B cell (primary cell): ENCODE measurements at places on chromosomes 1 and 21. TPM values are rescaled to one million over a fixed set of nuclear protein-coding genes. Genes with fewer than 3 reads are reported as not detected.

- no peak for DNase-seq
- H3K4me3 ChIP-seq: no peak overlapping the region
- no peaks in the 10 kb centered on the region for H3K36me3 ChIP-seq
- no peaks in the 10 kb centered on the region for H3K4me1 ChIP-seq
- no peaks in the 10 kb centered on the region for H3K27me3 ChIP-seq
Observed at GRCh38 chr1:116853680-116854402, 55.9 kb upstream of the PTGFRN start.

GRCh38 chr1:183910845-183911244 lies 105.9 kb downstream of the RGL1 start:
- no peak for DNase-seq
- H3K4me1 ChIP-seq: peaks cover 25% of the 10 kb centered on the region
- H3K27ac ChIP-seq: no peak overlapping the region
- no peaks in the 10 kb centered on the region for H3K27me3 ChIP-seq
- no peaks in the 10 kb centered on the region for H3K36me3 ChIP-seq

DNA sequence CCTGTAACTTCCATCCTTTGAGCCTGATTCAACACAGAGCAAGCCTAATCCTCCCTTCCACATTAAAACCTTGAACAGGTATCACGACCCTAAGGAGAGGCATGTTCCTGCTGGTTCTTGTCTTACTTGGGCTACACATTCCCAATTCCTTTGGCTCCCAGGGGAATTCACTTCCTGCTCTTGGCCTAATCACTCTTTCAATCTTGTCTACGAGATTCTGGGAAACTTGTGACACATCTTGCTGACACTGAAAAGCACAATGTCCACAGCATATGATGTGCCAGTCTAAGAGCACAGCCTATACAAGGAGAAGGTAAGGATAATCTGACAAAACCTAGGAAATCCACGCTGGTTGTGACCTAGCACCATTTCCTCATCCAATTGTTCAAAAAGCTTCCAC lies 163.9 kb downstream of the GABPA start:
- H3K36me3 ChIP-seq: no peaks in the 10 kb centered on the region
- H3K27ac ChIP-seq: no peak overlapping the region
- H3K27me3 ChIP-seq: no peaks in the 10 kb centered on the region
- H3K4me1 ChIP-seq: peaks cover 4% of the 10 kb centered on the region
- H3K4me3 ChIP-seq: no peak overlapping the region

- peak; percentile 22 for DNase-seq
- H3K27ac ChIP-seq: no peak overlapping the region
- H3K36me3 ChIP-seq: no peaks in the 10 kb centered on the region
- no peak overlapping the region for H3K4me3 ChIP-seq
- H3K27me3 ChIP-seq: no peaks in the 10 kb centered on the region
- no peaks in the 10 kb centered on the region for H3K4me1 ChIP-seq
Observed at GRCh38 chr1:92461364-92462097, 25.2 kb downstream of the GFI1 start.

GRCh38 chr1:46179138-46180081 lies 3.1 kb upstream of the P3R3URF start:
- H3K27me3 ChIP-seq: no peaks in the 10 kb centered on the region
- H3K36me3 ChIP-seq: no peaks in the 10 kb centered on the region
- peak; percentile 80 for DNase-seq
- H3K4me1 ChIP-seq: peaks cover 12% of the 10 kb centered on the region
- no peak overlapping the region for H3K27ac ChIP-seq
- H3K4me3 ChIP-seq: no peak overlapping the region

DNA sequence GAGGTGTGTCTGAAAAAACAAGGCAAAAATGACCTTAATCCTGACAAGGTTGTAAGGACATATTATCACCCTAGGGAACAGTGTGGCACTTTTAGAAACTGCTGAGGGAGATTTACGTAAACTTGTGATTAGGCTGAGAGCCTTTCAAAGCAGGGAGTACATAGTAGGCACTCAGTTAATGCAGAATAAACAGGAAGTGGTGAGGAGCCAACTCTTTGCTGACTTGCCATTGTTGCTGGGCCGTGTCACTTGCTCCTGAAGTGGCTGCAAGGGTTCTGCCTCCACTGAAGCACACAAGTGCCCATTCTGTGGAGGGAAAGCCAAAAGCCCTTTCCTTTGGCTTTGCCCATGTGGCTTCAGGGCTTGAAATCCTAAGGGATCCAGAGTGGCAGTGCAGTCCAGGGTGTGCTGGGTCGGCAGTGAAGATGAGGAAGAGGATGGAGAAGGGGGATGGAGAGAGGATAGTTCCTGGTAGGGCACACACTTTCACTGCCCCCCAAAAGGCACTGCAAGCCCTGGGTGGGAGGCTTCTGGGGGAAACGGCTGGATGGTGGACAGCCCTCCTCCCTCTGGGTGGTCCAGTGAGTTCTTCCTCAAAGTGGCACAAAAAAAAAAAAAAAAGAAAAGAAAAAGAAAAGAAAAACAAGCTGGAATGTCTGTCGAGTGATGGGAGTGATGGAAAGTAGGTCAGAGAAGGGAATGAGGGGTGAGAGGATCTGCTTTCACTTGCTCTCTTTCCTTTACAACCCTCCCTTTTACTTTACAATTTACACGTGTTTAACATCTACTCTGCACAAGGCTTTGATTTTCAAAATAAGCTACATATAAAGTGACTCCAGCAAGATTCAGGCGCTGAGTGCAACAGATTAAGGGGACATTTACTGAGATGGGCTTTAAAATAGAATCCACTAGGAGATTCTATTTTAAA lies 13.7 kb upstream of the RHEX start:
- H3K27ac ChIP-seq: peak overlapping the region; percentile 72
- H3K4me3 ChIP-seq: no peak overlapping the region
- peaks cover 88% of the 10 kb centered on the region for H3K4me1 ChIP-seq
- no peaks in the 10 kb centered on the region for H3K27me3 ChIP-seq
- no peak for DNase-seq

CNIH3 gene
- 0.52 and 0.72 TPM in 2 replicates for polyA plus RNA-seq

ATP5PB gene
- polyA plus RNA-seq: 52.9 and 81.2 TPM in 2 replicates

TINAGL1 gene
- polyA plus RNA-seq: not detected in 2 replicates

- peaks cover 40% of the 10 kb centered on the region for H3K4me1 ChIP-seq
- peak overlapping the region; percentile 11 for H3K4me3 ChIP-seq
- DNase-seq: peak; percentile 91
- peaks cover 3% of the 10 kb centered on the region for H3K27me3 ChIP-seq
- no peak overlapping the region for H3K27ac ChIP-seq
Observed at GRCh38 chr1:110780600-110781484, 92.1 kb upstream of the CD53 start.

DNA sequence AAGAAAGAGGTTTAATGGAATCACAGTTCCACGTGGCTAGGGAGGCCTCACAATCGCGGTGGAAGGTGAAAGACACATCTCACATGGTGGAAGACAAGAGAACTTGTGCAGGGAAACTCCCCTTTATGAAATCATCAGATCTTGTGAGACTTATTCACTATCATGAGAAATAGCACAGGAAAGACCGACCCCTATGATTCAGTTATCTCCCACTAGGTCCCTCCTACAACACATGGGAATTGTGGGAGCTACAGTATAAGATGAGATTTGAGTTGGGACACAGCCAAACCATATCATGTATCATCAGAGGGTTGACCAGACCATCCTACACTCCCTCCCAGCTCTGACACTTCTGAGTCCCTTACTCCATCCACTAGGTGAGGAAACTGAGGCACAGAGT lies 143.9 kb upstream of the KLHDC7A start:
- no peaks in the 10 kb centered on the region for H3K4me1 ChIP-seq
- H3K36me3 ChIP-seq: no peaks in the 10 kb centered on the region
- no peak overlapping the region for H3K4me3 ChIP-seq
- no peaks in the 10 kb centered on the region for H3K27me3 ChIP-seq

DNA sequence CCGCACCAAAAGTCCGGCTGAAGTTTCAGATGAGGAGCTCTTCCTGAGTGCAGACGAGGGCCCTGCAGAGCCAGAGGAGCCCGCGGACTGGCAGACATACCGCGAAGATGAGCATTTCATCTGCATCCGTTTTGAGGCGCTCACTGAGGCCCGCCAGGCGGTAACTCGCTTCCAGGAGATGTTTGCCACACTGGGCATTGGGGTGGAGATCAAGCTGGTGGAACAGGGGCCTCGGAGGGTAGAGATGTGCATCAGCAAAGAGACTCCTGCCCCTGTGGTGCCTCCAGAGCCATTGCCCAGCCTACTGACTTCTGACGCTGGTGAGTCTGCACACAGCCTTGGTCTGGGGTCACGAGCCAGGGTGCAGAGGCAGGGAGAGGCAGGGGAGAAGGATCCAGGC lies 84.7 kb downstream of the TRIM11 start:
- no peaks in the 10 kb centered on the region for H3K27me3 ChIP-seq
- H3K4me3 ChIP-seq: no peak overlapping the region
- no peaks in the 10 kb centered on the region for H3K4me1 ChIP-seq

DNA sequence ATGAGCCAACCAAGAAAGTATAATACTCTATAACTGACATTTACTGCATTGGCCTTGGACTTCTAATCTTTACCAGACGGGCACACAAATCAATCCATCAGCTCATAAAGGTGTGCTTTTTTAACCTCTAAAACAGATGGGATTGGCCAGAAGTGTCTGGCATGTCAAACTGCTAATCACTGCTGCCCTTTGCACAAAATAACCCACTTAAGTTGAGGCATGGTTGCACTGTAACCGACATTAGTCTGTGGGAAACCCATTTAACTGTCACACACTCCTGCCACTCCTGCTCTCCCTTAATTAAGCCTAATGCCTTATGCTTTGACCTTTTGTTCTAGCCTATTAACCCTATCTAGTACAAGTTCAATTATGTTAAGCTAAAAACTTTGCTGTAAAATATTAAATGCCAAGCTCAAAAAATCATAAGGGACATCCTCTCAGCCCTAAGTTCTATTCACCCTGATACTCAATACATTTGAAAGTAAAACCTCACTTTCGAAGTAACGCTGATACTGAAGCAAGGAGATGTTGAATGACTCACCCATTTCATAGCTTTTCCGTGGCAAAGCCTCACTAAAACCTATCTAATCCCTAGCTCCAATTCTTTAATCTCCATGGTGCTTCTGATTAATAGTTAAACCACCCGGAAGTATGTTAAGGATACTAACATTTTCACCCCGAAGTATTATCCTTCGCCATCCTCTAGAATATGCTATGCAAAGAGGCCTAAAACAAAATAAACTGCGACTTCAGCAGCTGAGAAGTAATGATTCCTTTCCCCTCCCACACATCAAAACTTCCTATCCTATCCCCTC lies 12.9 kb downstream of the NRIP1 start:
- no peak for DNase-seq
- H3K36me3 ChIP-seq: no peaks in the 10 kb centered on the region

- no peaks in the 10 kb centered on the region for H3K27me3 ChIP-seq
- H3K4me3 ChIP-seq: no peak overlapping the region
- H3K36me3 ChIP-seq: no peaks in the 10 kb centered on the region
- no peak for DNase-seq
- no peak overlapping the region for H3K27ac ChIP-seq
Observed at GRCh38 chr1:172779491-172779890, 120.6 kb downstream of the FASLG start.

DNA sequence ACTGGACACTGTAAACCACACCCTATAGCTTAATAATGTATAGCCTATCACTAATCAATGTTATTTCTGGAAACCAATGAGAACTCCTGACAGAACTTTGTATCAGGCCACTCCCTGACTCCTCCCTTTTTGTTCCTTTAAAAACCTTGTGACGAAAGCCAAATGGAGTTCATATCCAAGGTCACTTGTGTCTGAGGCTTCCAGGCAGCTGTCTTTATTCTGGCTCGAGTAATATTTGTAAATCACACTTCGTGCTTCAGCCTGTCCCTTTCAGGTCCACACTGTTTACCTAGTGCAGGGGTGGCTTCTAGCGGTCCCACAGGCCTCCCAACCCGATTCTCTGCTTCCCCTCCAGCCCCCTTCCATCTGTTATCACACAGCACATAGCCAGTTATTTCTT lies 16.2 kb upstream of the CAPN9 start:
- H3K36me3 ChIP-seq: no peaks in the 10 kb centered on the region
- peaks cover 2% of the 10 kb centered on the region for H3K27me3 ChIP-seq
- H3K4me3 ChIP-seq: no peak overlapping the region
- no peak overlapping the region for H3K27ac ChIP-seq

PCP4 gene
- not detected in 2 replicates for polyA plus RNA-seq

- no peak overlapping the region for H3K4me3 ChIP-seq
- H3K4me1 ChIP-seq: no peaks in the 10 kb centered on the region
- no peaks in the 10 kb centered on the region for H3K36me3 ChIP-seq
- H3K27ac ChIP-seq: no peak overlapping the region
- H3K27me3 ChIP-seq: no peaks in the 10 kb centered on the region
Observed at GRCh38 chr1:96557336-96557735, 164.2 kb upstream of the PTBP2 start.

GRCh38 chr1:219461981-219462400 lies 150.9 kb downstream of the ZC3H11B start:
- H3K4me1 ChIP-seq: peaks cover 20% of the 10 kb centered on the region
- no peaks in the 10 kb centered on the region for H3K36me3 ChIP-seq
- DNase-seq: no peak
- H3K27ac ChIP-seq: no peak overlapping the region
- no peak overlapping the region for H3K4me3 ChIP-seq

- no peak for DNase-seq
- no peaks in the 10 kb centered on the region for H3K36me3 ChIP-seq
- H3K27me3 ChIP-seq: no peaks in the 10 kb centered on the region
- H3K4me1 ChIP-seq: peaks cover 17% of the 10 kb centered on the region
Observed at GRCh38 chr1:87951852-87952251, 623.2 kb downstream of the LMO4 start.

- DNase-seq: no peak
- H3K4me3 ChIP-seq: no peak overlapping the region
- peaks cover 15% of the 10 kb centered on the region for H3K27me3 ChIP-seq
- no peak overlapping the region for H3K27ac ChIP-seq
- no peaks in the 10 kb centered on the region for H3K36me3 ChIP-seq
- H3K4me1 ChIP-seq: peaks cover 13% of the 10 kb centered on the region
Observed at GRCh38 chr1:206654828-206655227, 19.5 kb downstream of the DYRK3 start.

TNFRSF4 gene
- 0.63 and 1.9 TPM in 2 replicates for polyA plus RNA-seq

GRCh38 chr1:114503916-114504422 lies 7.0 kb downstream of the TRIM33 start:
- H3K4me1 ChIP-seq: peaks cover 26% of the 10 kb centered on the region
- no peak for DNase-seq
- no peak overlapping the region for H3K4me3 ChIP-seq
- H3K27me3 ChIP-seq: no peaks in the 10 kb centered on the region
- H3K36me3 ChIP-seq: peaks cover 18% of the 10 kb centered on the region
- H3K27ac ChIP-seq: no peak overlapping the region
